ENCODE measurements at places on chromosomes 1 and 21. TPM values are rescaled to one million over a fixed set of nuclear protein-coding genes. Genes with fewer than 3 reads are reported as not detected.

GRCh38 chr1:183234660-183235476, 48.8 kb downstream of the LAMC2 start:
- DNase-seq: peak; percentile 56

- no peak for DNase-seq
Measured at GRCh38 chr1:192706936-192707335, 71.0 kb downstream of the RGS13 start.

GRCh38 chr1:44305962-44306422, 49.1 kb downstream of the ERI3 start:
- DNase-seq: no peak

DNA sequence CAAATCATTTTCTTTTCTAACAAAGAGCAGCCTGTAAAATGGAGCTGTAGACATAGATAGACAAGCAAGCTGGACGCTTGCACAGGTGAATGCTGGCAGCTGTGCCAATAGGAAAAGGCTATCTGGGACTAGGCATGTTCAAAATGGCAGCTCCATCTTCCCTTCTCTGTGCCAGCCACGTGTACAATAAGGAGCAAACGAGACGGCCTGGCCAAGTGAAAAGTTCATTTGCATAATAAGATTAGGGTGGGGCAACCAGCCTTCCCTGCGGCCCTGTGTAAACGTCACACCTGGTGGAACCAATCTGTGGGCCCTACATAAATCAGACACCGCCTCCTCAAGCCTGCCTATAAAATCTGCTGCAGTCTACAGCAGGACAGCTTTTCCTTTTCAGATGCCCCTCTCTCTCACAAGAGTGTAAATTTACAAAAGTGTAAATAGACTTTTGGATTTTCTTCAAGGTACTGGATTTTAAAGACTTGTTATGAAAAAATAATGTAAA, 16.6 kb upstream of the EDEM3 start:
- DNase-seq: no peak

- DNase-seq: peak; percentile 72
Measured at GRCh38 chr1:2044510-2045319, 5.5 kb upstream of the PRKCZ start.

DNA sequence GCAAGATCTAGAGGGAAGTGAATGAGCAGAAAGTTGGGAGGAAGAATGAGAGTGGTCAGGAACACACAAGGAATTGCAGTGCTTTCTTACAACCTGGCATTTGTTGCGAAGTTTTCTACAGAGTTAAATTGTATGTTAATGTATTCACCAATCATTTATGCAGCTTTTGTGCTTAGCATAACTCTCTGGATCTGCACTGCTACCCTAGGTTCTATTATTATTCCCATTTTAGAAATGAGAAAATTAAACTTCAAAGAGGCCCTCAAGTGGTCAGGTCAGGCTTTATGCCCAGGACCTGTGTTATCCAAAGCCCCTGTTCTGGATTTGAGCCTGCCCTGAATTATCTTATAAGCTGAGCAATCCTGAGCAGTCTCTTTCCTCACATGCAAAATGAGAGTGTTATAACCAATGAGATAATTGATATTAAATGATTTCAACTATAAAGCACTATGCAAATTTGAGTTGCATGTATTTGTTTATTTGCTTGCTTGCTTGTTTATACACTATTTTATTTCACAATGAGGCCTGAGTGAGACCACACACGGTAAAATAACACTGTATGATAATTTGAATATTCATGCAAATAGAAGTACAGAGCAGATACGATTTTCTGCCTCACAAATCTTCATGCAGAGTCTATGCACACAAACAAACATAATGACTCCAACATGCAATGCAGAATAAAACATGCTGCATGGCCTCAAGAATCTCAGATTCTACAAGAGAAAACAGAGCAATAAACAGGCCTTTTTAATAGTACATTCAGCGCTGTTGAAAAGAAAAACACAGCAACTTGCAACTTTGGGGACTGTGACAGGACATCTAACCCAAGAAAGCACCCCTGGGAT, 323.0 kb downstream of the PLPP3 start:
- DNase-seq: no peak

DNA sequence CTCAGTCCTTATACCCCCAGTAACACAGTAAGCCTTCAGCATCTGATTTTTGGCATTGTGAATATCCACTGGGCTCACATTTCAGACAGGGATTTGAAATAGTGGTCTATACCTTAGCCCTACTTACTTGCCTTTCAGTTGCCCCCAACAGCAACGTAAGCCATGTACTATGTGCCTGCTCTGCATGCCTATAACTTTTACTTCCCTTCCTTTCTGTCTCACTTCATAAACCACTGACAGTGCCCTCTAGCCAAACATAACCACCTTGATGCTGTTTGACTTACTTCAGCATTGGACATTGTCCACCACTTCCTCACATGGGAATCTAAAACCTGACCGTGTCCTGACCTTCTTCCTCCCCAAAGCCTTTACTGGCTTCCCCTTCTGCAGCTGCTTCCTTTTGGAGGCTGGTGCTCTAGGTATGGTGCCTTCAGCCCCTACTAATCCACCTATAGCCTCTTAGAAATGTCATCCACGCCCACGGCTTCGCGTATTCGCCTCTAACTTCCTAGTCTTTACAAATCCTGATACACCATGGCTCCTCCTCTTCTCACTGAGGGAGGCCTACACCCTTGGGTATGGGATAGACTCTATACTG, 3.6 kb upstream of the ZNF672 start:
- DNase-seq: no peak

DNA sequence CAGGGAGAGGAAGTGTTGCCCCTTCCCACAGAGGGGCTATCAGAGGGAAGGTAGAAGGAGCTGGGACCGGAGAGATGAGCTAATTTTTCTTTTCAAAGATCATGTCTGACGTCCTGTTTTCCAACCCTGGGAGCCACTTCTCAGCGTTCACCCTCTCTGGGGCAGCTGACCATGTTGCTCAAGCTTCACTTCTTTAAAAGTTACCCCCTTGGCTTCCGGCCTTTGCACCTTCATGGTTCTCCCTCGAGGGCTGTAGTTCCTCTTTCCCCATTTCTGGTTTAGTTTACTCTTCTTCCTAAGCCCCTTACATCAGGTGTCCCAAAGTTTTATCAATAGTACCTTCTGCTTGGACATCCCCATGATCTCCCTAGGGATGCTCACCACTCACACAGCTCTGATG, 23.8 kb upstream of the CSF1 start:
- DNase-seq: no peak

- DNase-seq: no peak
Measured at GRCh38 chr1:226659136-226659535, 79.9 kb downstream of the ITPKB start.

- no peak for DNase-seq
Measured at GRCh38 chr1:172467446-172467845, 23.6 kb upstream of the PIGC start.

GRCh38 chr1:7485086-7485780, 285.9 kb upstream of the VAMP3 start:
- no peak for DNase-seq

DNA sequence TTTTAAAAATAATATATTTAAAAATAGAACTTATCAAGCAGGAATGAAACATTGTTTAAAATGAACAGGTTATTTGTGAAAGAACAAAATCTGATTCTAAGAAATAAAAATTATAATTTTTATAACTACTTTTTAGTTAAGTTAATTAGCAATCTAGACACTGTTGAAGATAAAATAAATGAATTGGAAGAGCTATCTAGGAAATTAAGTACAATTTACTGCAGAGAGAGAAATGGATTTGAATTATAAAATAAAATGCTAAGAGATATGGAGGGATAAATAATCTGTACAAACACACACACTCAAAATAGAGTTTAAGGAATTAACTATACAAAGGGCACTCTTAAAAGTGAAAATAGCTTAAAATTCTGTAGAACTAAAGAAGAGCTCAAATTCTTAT, 1123.1 kb downstream of the PLA2G4A start:
- DNase-seq: no peak

DNA sequence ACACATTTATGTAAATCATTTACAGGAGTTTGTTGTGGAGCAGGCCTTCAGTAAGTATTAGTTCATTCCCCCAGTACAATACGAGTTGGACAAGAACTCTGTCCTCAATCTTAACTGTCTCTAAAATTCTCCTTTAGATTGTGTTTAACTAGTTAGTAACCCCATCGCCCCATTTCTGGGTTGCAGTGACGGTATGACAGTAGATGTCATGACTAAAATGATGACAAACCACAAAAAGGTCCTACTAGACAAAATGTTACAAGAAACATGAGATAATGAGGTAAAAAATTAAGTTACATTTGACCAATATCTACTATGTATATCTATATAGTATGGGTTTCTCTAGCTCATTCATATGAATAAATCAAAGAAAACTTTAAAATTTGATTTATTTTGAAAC, 41.1 kb downstream of the CD58 start:
- DNase-seq: no peak

DNA sequence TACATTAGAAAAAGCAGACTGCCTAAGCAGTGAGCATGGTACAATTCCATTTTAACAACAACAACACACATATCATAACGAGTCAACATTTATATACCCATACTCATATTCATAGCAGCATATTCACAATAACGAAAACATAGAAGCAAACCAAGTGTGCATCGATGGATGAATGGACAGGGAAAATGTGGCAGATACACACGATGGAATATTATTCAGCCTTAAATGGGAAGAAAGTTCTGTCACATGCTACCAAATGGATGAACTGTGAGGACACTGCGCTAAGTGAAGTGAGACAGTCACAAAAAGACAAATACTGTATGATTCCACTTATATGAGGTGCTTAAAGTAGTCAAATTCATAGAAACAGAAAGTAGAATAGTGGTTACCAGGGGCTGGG, 9.5 kb upstream of the MAN1C1 start:
- no peak for DNase-seq

GRCh38 chr1:84944767-84945486, 51.9 kb upstream of the LPAR3 start:
- DNase-seq: peak; percentile 22

DNA sequence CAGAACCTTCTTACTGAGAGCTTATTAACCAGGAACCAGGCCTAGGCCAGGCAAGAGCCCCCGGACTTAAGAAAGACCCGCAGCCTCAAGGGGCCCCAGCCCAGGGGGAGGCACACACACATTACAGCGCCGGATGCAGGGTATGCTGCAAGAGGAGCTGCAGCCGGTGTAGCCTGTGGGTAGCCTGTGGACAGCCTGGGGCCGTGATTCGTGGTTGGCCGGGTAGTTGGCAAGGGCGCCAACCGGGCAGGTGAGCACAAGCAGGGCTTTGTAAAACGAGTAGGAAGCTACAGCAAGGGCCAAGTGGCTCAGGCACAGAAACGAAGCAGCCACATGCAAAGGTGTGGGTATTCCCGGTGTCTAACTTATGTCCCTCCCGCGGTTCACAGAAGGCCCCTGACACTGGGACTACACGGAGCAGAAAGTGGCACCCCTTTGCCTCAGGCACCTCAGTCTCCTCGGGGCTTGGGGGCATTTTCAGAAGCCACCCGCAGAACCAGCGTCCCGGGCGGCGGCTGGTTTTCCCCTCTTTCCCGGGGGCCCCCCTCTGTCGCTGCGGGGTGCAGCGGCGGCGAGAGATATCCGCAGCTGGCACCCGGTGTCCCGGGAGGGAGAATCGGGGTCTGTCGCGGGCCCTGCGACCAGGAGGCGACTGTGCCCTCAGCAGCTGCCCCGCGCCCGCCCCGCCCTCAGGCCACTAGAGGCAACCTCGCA, 40.8 kb downstream of the KIAA1614 start:
- no peak for DNase-seq

DNA sequence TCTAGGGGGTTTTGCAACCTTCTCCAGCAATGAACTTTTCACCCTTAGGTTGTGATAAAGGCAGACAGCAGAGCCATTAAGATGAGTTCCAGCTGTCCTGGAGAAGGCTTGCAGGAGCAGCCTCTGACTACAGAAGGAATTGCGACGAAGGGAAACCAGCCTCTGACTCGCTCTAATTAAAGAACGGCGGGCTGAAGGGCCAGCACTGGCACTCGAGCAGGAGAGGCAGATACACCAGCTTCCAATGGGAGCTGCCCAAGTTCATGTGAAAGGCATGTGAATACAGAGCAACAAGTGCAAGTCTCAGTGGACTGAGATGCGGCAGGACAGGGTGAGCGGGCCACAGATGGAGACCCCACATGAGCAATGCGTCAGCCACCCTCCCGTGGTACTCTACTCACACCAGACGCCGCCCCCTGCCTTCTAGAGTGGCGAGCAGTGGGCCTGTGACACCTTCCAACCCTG, 15.7 kb downstream of the RCC2 start:
- peak; percentile 43 for DNase-seq

DNA sequence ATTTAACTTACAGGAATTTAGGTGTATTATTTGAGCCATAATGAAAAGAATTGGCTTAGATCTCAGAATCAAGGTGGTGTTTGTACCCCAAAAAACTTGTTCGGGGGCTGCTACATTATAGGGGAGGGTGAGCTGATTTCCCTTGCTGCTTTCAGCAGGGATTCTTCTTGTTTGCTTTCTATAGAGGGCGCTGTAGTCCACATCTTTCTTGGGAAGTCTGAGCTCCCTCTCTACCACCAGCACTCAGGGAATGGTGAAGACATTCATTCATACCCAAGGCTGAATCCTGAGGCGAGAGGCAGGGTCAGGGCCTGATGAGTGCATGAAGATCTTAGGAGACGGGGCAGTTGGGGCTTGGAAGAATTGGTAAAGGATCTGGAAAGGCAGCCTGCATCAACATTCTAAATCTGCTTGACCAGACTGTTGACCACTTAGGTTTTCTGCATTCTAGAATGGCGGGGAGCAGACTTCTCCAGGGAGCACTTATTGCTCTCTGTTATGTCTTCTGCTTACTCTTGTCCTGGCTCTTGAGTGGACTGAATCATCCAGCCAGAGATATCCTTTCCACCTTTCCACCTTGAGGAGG, 18.9 kb downstream of the SPATA46 start:
- no peak for DNase-seq

DNA sequence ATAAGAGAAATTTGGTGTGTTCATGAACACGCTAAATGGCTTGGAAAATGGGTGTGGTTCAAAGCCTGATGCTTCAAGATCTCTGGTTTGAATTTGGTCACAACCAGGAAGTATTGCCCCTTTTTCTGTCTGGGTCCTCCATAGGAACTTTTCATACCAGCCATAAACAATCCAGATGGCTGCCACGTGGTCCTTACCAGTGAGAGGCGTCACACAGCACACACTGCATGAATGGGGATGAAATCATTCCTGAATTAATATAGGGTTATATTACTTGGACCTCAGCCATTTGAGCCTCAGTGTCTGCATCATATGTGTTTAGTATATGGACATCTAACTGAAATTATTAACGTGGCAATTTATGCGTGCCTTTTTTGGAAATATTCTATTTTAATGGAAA, 64.0 kb downstream of the PRRX1 start:
- no peak for DNase-seq

The A3GALT2 gene
- not detected for total RNA-seq

The ST6GALNAC3 gene
- total RNA-seq: 4.5 TPM

The S100A16 gene
- 38.8 TPM for total RNA-seq

The OR6N2 gene
- not detected for total RNA-seq

The KRTCAP2 gene
- total RNA-seq: 113 TPM

The NHLH1 gene
- total RNA-seq: not detected

The HMCN1 gene
- 8.9 TPM for total RNA-seq

Data from left ventricle myocardium inferior (tissue), 1 donor.